ENCODE measurements at places on chromosomes 4 and X.
A peak's percentile ranks its signal among the peaks of the same experiment; 100 is the strongest.

DNA sequence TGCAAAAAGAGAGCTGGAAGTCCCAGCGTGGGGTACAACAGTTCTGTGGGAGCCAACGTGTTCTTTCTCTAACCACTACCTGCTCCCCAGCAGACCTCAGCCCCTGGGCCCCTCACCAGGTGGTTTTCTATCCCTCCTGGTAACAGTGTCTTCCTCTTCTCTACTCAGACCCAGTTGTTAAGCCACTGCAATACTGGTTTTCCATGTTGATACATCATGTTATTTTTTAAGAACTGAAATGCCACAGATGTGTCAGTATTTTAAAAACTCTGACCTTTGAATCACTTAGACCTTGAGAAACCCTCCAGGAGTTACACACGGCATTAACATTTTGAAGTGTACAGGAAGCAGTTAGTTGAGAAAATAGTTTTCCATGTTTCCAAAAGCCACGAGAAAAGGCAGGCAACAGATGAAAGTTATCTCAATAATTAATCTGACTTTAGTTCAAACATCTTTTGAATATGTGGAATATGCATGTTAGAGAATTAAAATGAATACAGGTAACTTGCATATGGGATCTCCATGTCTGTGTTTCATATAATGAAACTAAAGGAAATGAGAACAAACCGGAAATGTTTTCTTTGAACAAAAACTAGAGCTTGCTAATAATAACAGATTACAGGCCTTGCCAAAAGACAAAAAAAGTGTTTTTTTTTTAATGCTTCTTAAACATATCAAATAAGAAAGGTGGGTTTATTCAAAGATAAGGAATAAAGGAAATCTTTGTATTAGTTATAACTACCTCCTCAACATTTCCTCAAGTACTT, 108.8 kb downstream of the ZNF827 start:
- no peak for DNase-seq

DNA sequence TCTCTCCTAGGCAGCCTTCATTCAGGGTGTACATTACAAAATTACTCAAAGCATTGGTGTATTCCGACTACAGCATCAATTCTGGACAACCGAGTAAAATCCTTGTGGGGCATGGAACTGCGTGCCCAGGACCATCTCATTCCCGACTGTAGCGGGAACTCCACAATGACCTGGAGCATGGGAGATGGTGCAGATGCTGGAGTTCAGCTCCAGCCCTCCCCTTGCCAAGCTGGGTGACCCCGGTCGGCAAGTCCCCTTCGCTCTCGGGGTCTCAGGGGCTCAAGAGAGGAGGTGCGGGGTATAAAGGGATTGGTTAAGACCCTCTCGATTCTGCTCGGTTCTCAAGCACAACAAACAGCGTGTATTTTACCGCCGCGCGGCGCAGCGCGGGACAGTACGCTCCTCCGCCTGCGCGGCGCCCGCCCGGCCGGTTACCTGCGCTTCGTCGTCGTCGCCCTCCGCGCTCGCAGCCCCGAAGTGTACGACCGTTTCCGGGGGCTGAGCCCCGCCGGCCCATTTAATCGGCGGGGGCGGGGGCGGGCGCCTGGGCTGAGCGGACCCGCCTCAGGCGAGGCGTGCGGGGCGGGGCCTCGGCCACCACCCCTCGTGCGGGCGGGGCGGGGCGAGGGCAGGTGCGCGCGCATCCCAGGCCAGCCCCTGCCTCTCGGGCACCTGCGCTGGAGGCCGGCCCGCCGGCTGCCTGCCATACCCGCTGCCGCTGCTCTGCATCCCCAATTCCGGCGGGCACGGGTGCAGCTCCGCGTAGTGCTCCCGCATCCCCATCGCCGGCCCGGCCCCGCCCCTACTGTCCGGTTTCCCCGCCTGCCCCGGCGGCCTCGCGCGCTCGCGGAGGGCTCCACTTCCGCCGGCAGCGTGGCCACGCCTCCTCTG, at the start of gene G6PD:
G6PD (minus strand) TSS at position 493 of the 891 bp plus-strand sequence. CDS start 691 bp downstream, outside the sequence.
- peak; percentile 78 for DNase-seq

DNA sequence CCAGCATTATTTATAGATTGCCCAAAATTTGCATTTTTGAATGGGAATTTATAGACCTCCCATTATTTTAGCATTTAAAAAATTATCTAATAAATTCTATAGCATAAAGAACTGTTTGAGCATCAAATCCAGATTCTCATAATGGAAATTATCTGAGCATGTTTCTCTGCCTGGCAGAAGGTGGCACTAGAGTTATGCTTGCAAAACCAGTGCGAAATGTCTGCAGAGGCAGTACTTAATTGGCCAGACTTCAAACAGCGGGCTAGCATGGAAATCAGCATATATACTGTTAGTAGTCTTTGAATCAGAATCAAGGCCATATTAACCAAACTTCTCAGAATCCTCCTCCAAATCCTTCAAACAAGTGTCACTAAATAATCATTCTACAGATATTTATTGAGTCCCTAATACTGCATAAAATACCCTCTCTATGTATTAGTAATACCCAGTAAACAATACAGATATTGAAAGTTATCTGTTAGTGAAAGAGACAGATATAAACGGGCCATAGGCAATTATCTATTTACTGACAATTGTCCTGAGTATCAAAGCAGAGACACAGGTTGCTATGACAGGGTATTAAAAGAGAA, 78.7 kb upstream of the DCLK2 start:
- DNase-seq: peak; percentile 15

GRCh38 chrX:2801223-2801622, 27.5 kb upstream of the GYG2 start:
- no peak for DNase-seq

GRCh38 chr4:140533951-140534480, 10.0 kb downstream of the ELMOD2 start:
- DNase-seq: no peak

- no peak for DNase-seq
Measured at GRCh38 chr4:36320117-36320896, 38.9 kb downstream of the DTHD1 start.

DNA sequence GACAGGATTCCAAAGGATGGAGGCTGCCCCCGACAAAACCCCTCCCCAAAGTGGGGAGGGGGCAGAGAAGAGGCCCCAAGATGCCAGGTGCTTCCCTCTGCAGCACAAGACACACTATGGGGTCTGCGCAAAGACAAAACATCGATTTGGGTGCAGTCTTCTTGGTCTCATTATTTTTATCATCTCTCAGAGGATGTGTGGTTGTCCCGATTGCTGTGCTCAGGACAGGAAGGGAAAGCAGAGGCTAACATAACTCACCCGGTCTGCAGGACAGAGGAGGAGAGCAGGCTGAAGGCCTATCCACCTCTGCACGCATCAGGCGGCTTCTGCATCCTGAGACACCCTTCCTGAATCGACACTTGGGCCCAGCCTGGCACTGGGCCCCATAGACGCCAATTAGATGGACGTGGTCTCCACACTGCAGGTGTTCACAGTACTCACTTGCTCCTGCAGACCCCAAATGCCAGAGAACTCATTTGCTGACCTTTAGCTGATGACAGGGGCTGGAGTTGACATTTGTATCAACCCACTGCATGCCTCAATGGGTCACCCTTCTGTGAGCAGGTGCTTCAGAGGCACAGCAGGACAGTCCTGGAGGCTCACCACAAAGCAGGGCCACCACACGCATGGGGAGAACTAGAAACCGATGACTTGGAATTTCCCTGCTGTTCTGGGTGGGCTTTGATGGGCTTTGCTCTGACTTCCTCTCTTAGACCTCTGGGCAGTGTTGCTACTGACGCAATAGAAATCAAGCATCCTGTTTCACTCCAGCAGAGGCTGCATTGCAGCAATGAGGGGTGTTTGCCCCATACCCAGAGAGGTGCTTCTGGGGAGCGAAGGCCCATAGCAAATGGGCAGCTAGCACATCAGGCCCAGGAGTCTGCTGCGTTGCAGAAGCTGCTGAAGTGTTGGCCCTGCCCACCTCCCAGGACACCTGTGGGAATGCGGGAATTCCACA, 96.3 kb upstream of the ENPP6 start:
- DNase-seq: no peak

- no peak for DNase-seq
Measured at GRCh38 chr4:34194585-34194984, 2049.7 kb downstream of the ARAP2 start.

DNA sequence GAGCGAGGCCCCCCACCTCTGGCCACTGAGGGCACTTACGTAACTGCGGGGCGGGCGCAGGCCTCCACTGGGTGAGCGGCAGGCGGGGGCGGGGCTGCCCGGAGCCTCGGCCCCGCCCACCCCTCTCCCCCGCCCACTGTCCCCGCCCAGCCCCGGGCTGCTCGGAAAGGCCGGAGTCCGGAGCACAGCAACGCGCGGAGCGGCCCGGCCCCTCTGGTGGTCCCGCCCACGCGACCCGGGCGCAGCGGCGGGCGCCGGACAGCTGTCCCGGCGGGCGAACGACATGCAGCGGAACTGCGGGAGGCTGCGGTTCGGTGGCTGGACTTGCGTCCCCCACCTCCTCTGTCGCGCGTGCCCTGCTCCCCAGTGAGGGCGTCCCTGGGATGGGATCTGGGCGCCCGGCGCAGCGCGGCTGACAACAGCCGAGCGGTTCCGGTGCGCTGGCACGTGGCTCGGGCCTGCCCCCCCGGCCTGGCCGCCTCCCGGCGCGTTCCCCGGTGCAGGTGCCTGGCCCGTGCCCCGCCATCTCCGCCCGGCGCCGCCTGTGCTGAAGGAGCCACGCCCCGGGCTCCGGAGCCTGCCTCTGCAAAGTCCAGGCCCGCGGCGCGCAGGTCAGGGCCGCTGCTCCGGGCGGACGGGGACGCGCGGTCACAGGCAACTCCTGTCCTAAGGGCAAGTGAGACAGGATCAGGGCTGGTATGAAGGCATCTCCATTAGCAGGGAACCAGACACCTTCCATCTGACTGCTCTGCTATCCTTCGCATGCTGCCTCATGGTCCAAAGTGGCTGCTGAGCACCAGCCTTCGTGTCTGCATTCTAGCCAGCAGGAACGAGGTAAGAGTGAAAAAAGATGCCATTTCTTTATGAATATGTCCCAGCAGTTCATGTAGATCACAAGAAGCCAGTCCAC, 21.8 kb upstream of the JAKMIP1 start:
- peak; percentile 83 for DNase-seq

All from nephron progenitor cell (in vitro differentiated cells).